ENCODE measurements at places on chromosomes 2 and 18.

- no peak for DNase-seq
Measured at GRCh38 chr2:31060397-31060796, 77.8 kb downstream of the GALNT14 start.

GRCh38 chr18:23838233-23838632 lies 149.0 kb downstream of the LAMA3 start:
- no peak for DNase-seq

- DNase-seq = no peak
Measured at GRCh38 chr2:69222953-69223658, 163.9 kb downstream of the GFPT1 start.

DNA sequence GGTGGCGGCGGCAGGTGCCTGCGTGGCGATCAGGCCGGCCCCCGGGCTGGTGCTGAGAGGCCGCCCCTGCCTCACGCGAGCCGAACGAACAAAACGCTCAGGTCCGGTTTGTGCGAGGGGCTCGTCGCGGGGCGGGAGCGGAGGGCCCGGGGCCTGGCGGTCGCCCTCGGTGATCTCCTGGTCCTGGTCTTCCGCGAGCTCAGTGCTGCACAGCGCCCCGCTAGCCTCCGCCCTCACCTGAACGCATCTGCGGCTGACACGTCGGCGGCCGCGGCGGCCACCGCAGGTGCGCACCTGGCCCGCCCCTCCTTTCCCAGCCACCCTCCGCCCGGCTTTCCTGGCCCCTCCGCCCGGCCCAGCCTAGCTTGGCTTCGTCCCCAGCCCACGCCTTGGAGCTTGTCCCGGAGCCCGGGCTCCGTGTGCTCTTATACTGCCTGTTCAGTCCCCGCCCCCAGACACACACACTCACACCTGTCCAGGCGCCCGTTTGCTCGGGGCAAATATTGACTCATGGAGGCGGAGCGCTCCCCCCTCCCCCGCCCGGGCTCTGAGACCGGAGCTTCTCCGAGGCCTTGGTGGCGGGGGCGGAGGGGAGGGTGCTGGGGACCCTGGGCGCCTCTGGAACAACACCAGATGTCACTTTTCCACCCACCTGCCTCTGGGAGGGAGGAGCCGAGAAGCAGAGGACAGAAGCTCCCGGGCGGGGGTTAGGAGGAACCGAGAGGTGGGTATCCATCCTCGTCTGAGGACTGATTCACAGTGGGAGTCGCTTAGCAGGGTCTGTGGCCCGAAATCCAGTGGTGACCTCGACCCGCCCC lies 8.6 kb upstream of the CRYBA2 start:
- DNase-seq = no peak

DNA sequence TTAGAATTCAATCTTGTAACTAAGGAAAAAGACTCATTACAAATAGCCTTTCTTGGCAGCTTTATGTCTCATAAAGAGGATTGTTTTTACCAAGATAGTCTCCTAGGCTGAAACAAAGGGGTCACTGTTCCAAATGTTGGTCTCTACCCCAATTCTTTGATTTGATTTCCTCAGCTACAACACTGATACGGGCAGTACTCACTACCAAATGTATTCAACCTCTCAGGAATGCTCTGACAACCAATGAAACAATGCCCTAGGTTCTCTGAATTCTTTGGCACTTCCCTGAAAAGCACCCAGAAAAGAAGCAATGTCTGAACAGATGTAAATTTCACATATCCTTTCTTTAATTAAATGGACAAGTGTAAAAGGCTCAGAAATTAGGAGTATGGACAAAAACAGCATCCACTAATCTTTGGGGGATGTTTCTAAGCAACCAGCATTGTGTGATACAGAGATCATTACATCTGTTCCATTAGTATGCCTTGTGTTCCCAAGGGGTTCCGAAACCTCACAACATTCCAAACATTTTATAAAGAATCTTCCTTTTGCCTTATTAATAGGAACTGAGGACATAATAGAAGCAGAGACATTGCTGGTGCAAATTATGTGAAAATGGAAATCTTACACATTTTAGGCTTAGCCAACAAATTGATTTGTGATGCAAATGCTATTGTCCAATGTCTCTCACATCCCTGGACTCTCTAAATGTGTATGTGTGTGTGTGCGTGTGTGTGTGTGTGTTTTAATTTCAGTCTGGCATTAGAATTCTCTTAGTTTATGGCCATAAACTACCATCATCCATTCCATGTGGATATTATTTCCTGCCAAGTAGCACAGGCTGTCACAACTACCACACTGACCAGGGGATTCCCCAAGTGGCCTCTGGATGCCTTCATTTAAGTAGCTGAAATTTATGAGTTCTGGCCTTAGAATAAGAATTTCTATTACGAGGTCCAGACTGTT lies 276.0 kb downstream of the MTX2 start:
- no peak for DNase-seq

Measured in stimulated activated CD4-positive, alpha-beta T cell treated with anti-CD3 and anti-CD28 coated beads, Interleukin-1b, Interleukin-23, amount 100 ng/mL, for 1 hour (primary cell).